A549 treated with CORT108297 at 1 μM for 4 hours (cell line): ENCODE measurements at places on chromosomes 2 and 18. TPM values are rescaled to one million over a fixed set of nuclear protein-coding genes. Genes with fewer than 3 reads are reported as not detected.

Gene ZNF396
- 0.52 to 0.90 TPM (median 0.72 TPM) in 5 replicates for total RNA-seq

Gene HOXD1
- total RNA-seq = 0.16 to 0.32 TPM (median 0.18 TPM) in 5 replicates

Gene KLHL30
- total RNA-seq = 0.12 to 0.24 TPM (median 0.16 TPM) in 5 replicates

Gene MSTN
- total RNA-seq = not detected in 5 replicates

Gene CRYGC
- total RNA-seq = not detected in 5 replicates

Gene EPAS1
- 96.5 to 117 TPM (median 111 TPM) in 5 replicates for total RNA-seq
